Stimulated activated CD4-positive, alpha-beta T cell treated with anti-CD3 and anti-CD28 coated beads, Interleukin-15, amount 100 ng/mL, for 48 hours (primary cell): ENCODE measurements at places on chromosomes 1 and 21.

GRCh38 chr1:44405031-44405797 lies at the start of gene RNF220:
RNF220 (plus strand) TSS chr1:44405255.
- no peak for DNase-seq

DNA sequence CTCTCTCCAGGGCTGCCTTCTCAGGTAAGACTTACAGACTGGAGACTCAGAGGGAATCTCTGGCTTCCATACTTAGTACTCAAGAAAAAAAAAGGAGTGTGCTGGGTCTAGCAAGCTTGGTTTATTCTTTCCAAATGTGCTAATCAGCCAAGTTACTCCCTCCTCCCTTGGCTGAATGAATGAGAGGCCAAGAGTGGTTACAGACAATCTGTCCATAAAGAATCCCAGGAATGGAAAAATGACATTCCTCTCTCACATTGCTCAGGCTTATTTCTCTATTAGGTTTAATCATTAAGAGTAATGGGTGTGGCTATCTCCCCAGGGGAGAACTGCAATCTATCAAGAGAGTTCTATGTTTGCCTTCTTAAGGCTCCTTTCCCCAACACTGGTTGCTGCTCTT lies 547.3 kb upstream of the PLXNA2 start:
- no peak for DNase-seq

DNA sequence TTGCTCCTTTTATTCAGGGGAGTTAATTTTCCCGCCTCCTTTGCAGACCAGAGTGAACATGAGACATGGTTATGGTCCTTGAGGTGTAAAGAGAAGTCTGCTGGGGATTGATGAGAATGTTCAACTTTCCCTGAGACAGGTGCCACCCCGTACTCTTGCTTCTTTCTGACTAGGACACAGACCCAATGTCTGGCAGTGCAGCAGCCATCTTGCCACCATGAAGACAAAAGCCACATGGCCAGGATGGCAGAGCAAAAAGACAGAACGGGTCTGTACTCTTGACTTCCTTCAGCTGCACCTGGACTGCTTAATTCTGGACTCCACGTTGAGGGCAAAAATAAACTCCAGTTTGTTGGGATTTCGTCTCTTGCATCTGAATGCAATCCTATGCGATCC lies 54.1 kb downstream of the KLHDC7A start:
- DNase-seq: no peak

GRCh38 chr1:69535490-69535889 lies 32.2 kb upstream of the LRRC7 start:
- DNase-seq: no peak

GRCh38 chr21:46056450-46056903 lies 41.4 kb upstream of the COL6A2 start:
- no peak for DNase-seq

- DNase-seq: no peak
These were observed 171.0 kb downstream of the EIF4G3 start for GRCh38 chr1:21005466-21006239.

- DNase-seq: no peak
These were observed 153.7 kb downstream of the ELAVL4 start for GRCh38 chr1:50262436-50262835.

DNA sequence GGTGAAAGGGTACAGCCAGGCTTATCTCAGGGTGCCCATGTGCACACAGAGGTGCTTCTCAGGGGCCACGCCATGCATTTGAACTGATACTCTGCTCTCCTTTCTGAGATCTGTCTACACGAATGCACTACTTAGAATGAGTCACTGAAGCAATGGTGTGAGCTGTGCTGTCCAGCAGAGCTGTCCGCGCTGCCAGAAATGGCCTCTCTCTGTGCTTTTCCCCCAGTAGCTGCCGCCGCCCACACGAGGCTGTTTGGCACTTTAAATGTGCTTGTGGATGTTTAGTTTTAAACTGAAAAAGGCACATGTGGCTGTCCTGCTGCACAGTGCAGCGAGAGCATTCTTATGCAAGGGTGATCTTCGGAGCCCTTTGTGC lies 87.1 kb upstream of the COL6A1 start:
- DNase-seq: no peak

DNA sequence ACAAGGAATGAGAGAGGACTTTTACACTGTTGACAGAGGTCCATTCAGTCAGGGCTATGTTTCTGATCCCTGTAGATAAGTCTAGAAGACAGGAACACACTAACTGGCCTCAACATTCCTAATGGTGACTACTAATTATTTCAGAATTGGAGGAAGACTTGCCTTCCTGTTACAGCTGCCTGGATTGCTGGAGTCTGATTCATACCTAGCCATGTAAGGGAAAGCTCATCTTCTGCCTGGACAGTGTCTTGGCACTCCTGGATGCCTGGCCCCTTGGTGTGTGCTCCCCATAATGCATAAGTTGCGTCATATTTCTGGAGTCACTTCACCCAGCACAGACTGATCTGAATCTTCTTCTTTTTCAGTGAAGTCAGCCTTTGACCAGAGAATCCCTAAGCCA lies 326.0 kb upstream of the RUNX1 start:
- DNase-seq: no peak

DNA sequence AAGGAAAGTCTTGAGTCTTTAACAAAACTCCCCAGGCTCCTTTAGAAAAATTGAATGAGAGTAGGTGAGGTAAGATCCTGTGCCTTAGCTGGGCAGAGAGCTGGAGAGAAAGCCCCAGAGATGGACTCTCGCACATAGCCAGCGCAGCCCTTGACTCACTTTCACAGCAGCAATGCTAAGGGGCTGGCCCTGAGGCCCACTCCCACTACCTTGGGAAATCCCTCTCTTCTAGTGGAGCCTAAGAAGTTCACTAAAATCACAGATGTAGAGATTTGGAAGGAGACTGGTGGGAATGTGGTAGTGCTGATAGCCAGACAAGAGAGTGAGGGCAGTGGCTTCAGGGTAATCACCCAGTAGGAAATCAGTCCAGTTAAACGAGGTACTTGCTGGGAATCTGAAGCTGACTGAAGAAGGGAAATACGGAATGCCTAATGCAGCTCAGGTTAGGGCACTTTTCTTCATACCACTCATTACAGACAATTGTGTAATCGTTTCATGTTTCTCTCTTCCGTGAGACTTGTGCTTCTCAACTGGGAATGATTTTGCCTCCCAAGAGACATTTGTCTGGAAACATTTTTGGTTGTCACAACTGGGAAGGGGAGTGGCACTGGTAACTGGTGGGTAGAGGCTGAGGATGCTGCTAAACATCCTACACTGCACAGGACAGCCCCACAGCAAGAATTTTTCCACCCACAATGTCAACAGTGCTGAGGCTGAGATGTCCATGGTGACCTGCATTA lies 42.4 kb upstream of the LRRC8C start:
- no peak for DNase-seq
